ENCODE measurements at places on chromosomes 16 and 17.

DNA sequence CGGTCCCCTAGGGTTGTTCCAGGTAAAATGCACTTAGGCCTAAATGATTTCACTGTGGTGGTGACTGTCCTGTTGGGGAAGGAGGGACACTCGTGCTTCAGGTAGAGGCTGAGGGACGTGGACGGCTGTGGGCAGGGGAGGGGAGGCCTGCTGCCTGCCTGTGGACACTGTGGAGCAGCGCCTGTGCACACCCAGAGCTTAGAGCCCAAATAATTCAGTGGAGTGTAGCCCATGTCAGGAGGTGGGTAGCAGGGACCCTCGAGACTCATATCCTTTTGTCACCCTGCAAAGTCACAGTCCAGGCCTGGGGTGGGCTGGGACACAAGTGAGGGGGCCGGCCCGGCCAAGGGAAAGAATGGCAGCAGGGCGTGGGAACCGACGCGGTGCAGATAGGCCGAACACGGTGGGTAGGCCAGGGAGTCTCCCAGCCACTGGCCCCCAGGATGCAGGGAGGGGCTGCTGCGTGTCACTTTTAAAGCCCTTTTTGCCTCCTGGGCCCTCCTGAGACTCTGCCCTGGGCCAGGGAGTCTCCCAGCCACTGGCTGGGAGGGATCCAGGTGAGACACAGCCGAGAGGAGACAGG lies 733 bp upstream of the NHERF2 start:
- DNase-seq: no peak

DNA sequence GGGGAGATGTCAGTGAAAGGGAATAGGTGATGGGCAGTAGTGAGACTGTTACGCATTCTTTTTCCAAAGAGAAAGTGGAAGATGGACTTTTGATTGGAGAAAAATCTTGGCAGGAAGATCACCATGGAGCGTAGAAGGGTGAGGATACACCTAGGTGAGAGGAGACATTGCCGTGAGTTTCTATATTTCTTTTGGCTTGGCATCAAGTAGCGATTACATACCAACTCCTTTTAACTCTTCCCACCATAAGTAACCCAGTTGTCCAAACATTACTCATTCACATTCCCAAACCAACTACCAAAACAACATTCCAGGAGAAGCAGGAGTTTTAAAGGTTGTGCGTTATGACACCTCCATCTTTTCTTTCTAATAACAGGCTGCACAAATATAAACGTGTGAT lies 10.7 kb upstream of the KRT28 start:
- no peak for DNase-seq

- DNase-seq: no peak
These were observed 35.9 kb downstream of the RANBP10 start for GRCh38 chr16:67770346-67770991.

DNA sequence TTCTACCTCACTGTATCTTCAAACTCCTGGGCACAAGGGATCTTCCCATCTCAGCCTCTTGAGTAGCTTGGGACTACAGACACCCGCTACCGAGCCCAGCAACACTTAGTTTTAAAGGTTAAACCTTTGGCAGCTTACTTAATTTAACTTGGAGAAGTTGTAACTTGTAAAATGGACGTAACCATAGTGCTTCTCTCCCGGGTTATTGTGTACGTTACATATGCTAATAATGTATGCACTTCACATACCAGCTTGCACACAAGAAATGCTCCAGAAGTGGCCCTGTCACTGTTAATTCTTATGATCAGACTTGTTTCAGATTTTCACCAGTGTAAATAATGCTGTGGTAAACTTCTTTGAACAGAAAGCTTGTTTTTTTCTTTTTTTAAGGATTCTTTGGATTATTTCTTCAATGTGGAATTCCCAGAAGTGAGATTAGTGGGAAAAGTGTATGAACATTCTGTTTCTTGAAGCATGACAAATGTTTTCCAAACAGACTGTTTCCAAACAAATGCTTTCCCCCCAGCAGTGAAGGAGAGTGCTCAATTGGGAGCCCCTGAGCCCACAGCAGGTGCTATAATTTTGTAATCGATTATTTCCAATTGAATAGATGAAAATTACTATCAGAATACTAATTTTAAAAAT lies 61.5 kb downstream of the EPN2 start:
- DNase-seq: no peak

GRCh38 chr16:56191835-56192634 lies 746 bp downstream of the GNAO1 start:
- DNase-seq: no peak

GRCh38 chr16:85990861-85991301 lies 91.9 kb downstream of the IRF8 start:
- no peak for DNase-seq

DNA sequence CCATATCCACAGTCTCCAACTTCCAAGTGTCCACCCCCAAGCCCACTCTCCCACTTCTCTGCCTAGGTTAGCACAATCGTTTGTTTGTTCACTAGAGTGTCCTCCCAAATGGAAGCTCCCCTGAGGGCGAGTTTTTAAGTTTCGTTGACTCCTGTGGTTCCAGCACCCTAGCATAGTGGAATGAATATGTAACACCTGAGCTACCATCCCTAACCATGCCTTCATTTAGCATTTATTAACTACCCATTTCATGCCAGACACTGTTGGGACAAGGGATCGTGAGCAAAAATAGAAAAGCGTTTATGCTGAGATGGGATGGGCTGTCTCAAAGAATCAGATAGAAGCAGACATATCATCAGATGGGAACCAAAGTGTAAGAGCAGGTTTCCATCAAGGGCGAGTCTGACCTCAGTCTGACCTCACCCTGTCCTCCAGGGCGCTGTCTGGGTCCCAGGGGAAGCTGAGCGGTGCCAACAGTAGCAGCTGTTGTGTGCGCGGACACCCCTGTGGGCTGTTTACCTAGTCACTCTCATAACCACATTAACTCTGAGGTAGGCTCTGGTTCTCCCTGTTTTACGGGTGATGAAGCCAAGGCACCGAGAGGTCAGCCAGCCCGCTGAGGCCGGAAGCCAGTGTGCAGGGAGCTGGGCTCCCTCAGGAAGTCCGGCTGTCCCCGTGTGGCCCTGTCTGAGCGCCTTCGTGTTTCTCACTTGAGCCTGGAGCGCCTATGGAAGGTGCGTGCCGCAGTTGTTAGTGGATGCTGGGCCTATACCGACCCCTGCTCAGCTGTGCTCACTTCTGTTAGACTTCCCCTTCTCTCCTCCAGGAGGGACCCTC lies 6.2 kb downstream of the CNP start:
- no peak for DNase-seq

- DNase-seq: no peak
These were observed 17.7 kb downstream of the DDX19A start for GRCh38 chr16:70364399-70364798.

DNA sequence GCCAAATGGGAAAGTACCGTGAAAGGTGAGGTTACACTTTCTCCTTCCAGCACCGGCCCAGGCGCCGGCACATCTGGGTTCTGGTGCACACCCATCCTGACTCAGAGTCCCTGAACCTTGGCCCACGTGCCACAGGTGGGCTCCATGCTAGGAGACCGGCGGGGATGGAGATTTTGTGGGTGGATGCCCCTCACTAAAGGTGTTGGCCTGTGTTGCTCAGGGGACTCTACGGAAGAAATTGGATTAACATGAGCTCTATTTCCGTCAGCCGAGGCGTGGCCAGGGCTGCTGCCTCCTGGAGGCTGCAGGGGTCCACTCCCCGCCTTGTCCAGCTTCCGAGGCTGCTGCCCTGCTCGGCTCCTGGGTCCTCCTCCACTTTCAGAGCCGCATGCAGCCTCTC lies 30.8 kb downstream of the FBXO31 start:
- DNase-seq: no peak

DNA sequence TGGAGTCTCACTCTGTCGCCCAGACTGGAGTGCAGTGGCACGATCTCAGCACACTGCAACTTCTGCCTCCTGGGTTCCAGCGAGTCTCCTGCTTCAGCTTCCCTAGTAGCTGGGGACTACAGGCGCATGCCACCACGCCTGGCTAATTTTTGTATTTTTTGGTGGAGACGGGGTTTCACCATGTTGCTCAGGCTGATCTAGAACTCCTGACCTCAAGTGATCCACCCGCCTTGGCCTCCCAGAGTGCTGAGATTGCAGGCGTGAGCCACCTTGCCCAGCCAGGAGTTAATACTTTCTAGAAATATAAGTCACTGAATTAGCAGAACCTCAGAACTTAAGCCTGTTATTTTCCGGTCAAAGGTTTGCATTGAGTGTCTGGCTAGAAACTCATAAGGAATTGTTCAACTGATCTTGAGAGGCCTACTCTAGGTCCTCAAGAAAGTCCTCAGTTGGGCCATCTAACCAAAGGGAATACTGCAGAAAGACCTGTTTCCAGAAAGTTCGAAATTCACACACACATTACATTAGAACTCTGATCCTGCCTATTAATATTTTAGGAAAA lies 1.4 kb downstream of the TMEM220 start:
- no peak for DNase-seq

DNA sequence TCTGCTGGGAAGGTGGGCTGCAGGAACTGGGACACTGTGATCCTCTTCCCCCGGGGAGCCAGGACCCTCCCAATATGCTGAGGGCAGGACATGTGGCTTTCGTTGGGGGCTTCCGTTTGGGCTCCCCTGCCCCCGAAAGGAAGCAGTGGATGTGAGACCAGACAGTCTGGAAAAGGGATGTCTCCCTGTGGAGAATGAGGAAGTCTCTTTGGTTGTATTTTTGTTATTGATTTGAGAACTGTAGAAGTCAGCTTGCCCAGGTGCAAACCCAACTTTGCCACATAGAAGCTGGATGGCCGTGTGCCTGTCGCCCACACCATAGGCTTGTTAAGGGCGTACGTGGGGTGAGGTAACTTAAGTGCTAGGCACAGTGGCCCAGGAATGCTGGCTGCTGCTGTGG lies 18.8 kb downstream of the LLGL2 start:
- DNase-seq: no peak

DNA sequence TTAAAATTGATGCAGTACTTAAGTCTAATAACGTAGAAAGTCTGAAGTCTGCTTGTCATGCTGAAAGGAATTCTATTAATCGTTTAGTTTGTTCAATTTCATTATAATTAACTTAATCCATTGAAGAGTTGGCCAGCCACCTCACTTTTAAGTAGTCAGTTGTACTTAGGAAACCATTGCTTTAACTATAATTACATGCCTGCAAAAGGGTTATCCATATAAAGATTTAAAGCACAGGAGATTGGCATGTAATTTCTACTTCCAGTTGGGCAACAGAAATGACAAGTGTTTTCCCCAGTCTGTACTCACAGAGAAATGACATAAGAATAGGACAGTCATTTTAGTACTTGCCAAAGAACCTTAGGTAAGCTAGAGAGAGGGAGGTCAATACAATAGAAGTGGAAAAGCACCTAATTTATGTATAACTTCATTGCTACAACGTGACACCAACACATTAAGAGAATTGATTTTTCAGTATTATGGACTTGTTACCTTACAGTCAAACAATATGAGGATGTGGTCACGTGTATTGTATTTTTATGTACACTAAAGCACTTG lies 3.7 kb upstream of the USP32 start:
- no peak for DNase-seq

- DNase-seq: no peak
These were observed 1.1 kb upstream of the FAM20A start for GRCh38 chr17:68602289-68602688.

- DNase-seq: no peak
These were observed 10.5 kb upstream of the MMP2 start for GRCh38 chr16:55468352-55468990.

GRCh38 chr16:87855852-87856715 lies 13.2 kb downstream of the SLC7A5 start:
- DNase-seq: no peak

DNA sequence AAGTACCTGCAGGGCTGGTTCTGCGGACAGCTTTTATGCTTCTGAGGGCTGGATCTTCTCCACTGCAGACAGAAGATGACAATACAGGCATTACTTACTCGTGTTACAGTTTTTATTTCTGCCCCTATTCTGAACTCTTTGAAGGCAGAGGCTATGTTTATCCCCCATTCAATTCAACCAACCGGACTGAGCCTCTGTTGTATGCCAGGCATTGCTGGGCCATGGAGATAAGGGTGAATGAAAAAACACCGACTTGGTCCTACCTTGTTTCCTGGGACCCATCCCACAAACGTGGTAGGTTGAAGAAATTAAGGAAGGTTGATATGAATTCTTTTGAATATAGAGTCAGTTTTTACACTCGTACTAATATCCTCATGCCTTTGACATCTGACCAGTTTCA lies 10.0 kb upstream of the HP start:
- no peak for DNase-seq

DNA sequence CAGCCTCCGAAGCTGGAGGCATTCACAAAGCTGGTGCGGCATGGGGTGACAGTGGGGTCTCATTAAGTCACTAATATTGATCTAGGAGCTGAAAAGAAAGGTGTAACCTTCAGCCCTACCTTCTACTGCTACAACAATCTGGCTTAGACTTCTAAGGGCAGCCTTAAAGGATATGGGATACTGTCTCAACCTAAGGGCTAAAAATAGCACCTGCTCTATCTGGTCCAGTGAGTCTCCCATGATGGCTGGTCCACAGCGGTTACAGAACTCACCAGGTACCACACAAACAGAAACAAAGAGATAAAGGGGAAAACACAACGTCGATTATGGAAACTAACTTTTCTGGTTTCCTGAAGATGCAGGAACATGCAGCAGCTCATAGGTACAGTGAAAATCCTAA lies 115.8 kb downstream of the SMG6 start:
- DNase-seq: no peak

GRCh38 chr16:69563605-69564580 lies 1.9 kb upstream of the NFAT5 start:
- DNase-seq: no peak

DNA sequence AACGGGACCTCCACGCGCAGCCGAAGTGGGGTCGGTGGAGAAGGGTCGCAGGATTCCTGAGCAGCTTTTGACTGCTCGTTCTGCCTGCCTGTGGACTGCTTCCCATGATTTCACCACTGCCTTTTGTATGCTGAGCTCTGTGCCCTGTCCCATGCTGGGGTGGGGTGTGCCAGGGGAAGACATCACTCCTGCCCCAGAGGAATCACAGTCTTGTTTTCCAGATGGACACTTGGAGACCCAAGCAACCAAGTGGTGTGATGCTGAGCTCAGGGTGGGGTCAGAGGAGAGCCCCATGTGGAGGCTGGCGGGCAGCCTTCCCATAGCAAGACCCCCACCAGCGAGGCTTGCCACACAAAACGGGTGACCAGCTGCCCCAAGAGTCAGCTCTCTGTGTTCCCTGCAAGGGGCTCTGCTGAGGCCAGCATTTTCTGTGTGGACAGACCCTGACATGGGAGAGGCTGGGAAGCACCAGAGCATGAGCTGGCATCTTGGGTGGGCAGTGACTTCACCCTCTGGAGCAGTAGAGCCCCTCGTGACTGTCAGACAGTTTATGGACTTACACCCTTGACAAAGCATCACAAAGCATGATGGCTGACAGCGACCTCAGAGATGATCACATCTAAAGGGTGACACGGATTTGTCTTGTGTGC lies 111.9 kb downstream of the GNAO1 start:
- no peak for DNase-seq

GRCh38 chr17:28726627-28727491 lies 826 bp upstream of the TLCD1 start:
- peak; percentile 93 for DNase-seq

All from Jurkat, Clone E6-1 (cell line).